Fibroblast of villous mesenchyme (primary cell): ENCODE measurements at places on chromosomes 13 and 19.
A peak's percentile ranks its signal among the peaks of the same experiment; 100 is the strongest.

GRCh38 chr13:64755961-64756360 is 2474.2 kb downstream of the PCDH9 start:
- DNase-seq, result no peak

- DNase-seq, result peak; percentile 99
These were observed 9.3 kb downstream of the RPS9 start for GRCh38 chr19:54209811-54210494.

DNA sequence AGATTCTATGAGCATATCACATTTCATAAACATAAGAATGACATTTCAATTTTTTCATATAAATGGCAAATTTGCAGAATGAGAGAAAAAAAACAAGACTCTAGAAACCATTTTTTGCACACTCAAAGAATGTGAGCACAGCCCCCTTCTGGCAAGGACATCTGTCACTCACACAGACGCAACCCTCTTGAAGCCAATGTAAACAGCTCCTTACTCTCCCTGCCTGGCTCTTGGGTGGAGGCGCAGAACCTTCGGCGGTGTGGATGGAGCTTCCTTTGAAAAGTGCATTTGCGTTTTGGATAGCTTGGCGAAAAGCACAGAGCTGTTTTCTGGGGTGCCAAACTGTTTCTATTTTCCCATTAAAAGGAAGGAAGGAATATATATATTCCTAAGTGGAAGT is 367.6 kb upstream of the TSHZ3 start:
- no peak for DNase-seq

GRCh38 chr13:51154029-51154555 is 43.0 kb upstream of the C13orf42 start:
- peak; percentile 67 for DNase-seq

DNA sequence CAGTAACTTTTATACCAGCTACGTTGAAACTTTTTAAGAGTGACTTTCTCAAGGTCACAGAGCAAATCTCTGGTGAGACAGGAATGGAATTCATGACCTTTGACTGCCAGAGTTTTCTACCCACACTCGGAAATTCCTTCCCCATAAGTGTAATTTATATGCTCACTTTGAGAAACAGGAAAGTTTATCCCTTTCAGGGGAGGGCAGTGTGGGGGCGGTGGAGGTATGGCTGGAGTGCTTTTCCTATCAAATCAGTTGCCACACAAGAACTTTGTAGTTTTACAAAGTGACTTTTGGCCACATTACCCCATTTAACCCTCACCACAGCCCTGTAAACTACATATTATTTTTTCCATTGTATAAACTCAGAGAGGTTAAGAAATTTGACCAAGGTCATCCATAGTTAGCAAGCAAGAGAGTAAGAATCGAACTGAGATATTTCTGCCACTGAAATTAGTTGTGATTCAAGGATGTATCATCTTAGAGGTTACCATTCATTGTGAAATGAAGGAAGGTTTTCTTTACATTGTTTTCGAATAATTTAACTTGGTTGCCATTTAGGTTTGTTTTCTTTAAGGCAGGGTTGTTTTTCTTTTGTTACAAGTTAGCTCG is 5.9 kb downstream of the KLF12 start:
- peak; percentile 16 for DNase-seq

DNA sequence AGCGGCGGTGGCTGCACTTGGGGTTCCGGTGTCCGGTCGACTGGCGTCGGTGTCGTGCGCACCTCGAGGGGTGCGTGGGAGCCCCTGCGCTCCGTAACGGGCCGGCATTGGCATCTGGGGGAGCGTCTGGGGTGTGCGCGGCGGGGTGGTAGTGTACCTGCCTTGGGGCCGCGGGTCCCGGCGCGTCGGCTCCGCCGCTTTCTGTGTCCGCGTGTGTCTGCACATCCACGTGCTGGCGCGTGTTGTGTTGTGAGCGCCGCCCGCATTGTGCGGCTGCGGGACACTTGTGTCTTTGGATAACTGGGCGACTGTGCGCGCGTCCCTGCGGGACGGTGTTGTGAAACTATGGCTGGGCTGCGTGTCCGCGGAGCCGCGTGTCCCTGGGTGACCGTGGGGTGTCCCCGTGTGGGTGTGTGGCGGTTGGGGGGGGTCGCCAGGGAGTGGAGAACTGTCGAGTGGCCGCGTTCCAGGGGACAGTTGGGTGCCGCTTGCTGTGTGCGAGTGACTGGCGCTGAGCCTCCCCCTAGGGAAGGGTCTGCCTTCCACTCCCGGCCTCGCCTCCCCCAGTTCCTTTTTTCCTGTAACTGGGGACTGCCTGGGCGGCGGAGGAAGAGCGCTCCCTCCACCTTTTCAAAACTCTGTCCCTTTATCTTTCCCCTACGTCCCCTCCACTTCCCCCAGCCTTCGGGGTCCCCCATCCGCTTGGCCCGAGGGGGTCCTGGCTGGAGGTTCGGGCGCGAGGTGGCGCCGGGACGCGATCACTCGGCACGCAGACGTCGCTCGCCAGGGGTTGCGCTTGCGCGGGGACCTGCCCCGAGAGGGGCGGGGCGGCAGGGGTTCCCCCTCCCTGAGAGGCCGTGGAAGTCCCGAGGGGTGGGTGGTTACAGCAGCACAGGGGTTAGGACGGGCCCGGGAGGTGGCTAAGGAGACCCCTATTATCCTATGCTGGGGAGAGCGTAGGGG is 5.7 kb upstream of the NFIC start:
- DNase-seq, result peak; percentile 55

DNA sequence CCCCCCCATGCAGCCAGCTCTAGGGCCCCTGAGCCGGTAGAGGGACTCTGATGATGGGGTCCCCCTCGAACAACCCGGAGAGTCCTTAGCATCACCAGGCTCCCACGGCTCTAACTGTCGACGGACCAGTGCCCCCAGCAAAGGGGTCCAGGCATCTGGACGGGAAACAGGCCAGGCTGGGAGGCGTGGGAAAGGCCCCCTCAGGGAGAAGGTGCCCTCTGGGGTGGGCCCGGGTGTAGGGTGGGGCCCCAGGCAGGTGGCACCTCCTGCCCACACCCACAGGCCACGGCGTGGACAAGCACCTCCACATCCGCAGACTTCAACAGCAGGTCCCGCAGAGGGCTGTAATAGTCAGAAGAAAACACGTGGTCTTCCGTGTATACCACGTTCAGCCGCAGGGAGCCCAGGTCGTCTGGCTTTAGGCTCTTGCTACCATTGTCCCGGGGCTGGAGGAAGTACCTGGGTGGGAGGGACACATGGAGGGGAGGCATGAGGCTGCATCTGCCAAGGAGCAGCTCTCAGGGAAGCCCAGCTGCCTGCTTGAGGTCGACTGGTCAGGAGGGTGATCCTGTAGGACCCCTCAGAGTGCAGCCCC is 44.7 kb upstream of the C13orf46 start:
- no peak for DNase-seq

DNA sequence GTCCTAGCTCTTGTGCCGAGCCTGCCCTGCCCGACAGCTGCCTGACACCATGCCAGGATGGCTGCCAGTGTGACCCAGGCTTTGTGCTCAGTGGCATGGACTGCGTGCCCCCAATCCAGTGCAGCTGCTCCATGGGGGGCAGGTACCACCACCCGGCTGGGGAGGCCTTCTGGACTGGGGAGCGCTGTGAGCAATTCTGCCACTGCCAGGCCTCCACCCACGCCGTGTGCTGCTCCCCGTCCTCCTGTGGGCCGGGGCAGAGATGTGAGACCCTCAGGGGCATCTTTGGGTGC is 9.4 kb upstream of the FXYD3 start:
- DNase-seq, result no peak

DNA sequence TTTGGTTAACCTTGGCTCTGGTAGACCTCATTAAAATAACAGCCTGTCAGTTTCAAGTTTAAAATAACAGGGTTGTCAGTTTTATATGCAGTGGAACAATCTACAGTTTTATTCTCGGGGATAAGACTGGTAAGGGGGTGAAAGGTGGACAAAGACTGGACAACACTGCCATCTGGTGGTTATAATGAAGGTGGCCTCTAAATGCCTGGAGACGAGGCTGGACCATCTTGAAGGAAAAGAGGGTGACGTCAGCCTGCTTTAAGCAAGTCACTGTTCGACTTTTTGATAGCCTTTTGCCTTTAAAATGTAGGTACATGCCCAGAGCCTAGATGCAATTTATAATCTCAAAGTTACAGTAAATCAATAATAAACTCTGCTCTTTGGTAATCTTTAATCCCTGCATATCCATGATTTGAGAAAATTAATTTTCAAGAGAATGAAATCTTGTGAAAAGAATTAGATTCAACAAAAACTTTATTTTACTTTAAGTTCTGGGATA is 117.0 kb downstream of the DCT start:
- DNase-seq, result peak; percentile 91

DNA sequence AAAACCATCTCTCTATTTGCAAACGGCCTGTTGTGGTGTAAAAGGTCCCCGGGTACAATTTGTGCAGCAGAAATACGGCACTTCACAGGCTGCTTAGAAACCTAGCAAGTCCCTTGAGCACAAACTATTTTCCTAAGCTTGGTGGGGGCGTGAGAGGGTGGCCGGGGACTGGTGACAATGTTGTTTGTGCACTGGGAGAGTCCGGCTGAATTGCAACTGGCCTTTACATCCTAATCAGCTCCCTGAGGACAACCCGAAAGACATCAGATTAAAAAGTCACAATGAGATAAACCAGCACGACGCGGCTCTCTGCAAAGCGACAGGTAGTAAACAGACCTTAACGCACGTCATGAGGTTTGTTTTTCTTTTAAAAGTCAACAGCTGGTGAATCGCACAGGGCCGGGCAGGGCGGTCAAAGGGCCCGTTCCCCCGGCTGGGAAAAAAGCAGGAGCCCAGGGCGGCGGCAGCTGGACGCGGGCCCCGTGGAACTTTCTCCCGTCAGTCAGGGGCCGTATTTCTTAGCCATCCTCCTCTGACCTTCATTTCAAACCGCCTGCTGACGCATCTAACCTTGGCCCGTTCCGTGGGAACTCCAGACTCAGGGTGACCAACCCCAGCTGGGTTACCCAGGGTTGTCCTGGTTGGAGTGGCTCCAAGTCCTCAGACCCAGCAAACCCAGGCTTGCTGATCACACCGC is 112.3 kb downstream of the GADD45B start:
- peak; percentile 85 for DNase-seq

DNA sequence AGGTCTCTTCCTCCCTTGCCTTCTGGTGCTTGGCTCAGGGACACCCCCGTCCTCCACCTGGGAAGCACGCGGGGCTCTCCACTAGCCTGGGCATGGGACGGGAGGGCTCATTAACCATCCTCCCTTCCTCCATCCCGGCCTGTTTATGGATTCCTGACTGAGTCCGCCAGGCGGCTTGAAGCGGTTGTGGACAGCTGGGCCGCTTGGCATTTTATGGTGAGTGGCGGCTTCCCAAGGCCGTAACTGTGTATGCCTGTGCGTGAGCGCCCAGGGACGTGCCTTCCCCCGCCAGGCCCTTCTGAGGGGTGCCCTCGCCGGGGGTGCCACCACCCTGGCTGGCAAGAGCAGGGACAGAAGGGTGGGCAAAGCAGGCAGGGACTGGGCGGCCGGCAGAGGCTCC is 202.8 kb downstream of the URI1 start:
- no peak for DNase-seq

GRCh38 chr19:49070416-49070815 is 2.1 kb downstream of the KCNA7 start:
- DNase-seq, result no peak

DNA sequence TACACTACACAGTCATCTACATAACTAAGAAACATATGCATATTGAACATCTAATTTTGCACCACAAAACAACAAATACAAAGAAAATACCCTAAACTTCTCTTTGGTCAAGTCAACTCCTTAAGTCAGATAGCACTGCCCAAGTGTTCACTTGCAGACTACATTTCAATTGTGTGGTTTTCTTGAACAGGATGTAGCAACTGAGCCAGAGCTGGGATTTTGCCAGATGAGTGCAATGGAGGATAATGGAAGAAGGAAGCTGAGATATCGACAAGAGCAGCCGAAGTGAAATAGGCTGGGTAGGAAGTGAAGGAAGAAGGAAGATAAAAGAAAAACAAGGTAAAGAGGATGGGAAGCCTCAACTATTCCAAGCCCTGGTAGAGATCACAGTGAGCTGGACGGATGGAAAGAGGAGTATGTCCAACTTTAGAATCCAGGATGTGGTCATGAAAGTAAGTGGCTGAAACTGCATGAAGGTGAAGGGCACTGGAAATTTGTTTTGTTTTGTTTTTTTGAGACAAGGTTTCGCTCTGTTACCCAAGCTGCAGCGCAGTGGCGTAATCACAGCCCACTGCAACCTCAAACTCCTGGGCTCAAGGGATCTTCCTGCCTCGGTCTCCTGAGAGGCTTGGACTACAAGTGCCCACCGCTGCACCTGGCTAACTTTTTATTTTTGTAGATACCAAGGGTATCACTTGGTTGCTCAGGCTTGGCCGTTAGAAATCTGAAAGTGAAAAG is 15.0 kb downstream of the NUFIP1 start:
- DNase-seq, result peak; percentile 47
